ENCODE measurements at places on chromosomes 2 and 18. TPM values are rescaled to one million over a fixed set of nuclear protein-coding genes. Genes with fewer than 3 reads are reported as not detected.

Gene SLC5A7
- not detected for total RNA-seq

Gene KRTCAP3
- 0.78 TPM for total RNA-seq

DNA sequence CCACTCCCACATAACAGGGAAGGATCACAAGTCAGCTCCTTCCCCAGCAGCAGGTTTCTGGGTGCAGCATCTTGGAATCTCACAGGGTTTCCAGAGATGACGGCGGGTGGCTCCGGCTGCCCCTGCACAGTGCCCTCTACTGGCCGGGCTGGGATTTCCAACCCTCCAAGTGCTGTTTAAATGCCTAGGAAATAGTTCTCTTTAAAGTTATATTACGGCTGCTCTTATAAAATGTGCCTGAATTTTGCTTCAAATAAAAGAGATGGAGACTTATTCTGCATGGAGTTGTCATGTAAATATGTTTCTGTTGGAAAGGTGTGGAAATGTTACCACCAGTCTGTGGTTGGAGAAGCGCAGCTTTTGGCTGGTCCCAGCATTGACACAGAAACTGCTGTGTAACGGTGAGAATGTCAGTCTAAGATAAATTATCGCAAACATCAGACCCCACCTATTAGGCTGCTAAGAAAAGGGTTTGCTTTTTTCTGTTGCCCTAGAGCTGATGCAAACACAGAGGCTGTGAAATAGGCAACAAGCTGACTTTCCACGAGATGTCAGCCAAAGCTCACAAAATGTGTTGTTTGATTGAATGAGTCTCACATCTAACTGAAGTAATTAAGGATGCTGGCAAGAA is 3.3 kb upstream of the HJURP start:
- DNase-seq = no peak

- no peak for DNase-seq
Observed at GRCh38 chr18:73674125-73674865, 473.3 kb downstream of the FBXO15 start.

DNA sequence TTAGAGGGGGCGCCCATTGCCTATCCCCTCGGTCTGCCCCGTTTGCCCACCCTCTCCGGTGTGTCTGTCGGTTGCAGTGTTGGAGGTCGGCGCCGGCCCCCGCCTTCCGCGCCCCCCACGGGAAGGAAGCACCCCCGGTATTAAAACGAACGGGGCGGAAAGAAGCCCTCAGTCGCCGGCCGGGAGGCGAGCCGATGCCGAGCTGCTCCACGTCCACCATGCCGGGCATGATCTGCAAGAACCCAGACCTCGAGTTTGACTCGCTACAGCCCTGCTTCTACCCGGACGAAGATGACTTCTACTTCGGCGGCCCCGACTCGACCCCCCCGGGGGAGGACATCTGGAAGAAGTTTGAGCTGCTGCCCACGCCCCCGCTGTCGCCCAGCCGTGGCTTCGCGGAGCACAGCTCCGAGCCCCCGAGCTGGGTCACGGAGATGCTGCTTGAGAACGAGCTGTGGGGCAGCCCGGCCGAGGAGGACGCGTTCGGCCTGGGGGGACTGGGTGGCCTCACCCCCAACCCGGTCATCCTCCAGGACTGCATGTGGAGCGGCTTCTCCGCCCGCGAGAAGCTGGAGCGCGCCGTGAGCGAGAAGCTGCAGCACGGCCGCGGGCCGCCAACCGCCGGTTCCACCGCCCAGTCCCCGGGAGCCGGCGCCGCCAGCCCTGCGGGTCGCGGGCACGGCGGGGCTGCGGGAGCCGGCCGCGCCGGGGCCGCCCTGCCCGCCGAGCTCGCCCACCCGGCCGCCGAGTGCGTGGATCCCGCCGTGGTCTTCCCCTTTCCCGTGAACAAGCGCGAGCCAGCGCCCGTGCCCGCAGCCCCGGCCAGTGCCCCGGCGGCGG is 1.7 kb downstream of the MYCN start:
- no peak for DNase-seq

DNA sequence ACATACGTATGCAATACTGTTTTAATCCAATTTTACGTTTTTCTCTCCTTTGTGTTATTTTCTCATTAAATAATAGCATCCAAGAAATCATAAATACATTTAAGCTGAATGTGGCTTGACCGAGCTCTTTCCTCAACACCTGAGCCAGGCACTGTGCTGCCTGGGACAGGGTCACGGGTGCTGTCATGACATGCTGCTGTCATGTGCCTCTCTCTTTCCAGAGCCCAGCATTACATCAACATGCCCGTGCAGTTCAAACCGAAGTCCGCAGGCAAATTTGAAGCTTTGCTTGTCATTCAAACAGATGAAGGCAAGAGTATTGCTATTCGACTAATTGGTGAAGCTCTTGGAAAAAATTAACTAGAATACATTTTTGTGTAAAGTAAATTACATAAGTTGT is 94.1 kb upstream of the LDLRAD4 start:
- no peak for DNase-seq

- DNase-seq = no peak
Observed at GRCh38 chr2:204175552-204176271, 239.1 kb downstream of the ICOS start.

Gene PLGLB2
- 1.7 TPM for total RNA-seq

DNA sequence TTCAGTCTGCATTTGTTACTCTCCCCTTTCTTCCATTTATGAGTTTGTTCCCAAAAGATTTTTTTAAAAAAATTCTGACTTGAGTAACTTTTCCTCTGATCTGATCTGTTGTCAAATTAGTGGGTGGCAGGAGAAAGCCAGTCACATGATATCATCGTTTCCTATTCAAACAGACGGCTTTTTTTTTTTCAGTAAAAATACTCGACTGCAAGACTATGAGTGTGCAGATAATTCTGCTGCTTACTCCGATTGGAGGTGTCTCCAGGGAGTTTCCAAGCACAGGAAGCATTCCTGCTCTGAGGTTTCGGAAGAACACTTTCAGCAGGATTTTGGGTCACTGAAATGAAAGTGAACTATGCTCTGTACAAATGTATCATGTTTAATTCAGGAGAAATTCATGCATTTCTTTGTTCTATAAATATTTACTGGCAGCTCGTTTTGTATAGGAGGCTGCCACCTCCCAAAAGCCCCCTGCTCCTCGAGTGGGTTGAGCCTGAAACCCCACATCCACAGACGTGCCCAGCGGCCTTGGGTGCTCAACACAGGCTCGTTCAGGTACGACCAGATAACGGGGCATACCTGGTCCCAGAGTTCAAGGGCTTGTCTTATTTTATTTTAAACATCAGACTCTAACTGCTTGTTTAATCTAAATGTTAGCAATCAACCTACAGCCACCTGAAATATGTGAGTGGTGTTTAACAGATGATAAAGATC is 126.9 kb upstream of the ZNF516 start:
- DNase-seq = peak; percentile 29

DNA sequence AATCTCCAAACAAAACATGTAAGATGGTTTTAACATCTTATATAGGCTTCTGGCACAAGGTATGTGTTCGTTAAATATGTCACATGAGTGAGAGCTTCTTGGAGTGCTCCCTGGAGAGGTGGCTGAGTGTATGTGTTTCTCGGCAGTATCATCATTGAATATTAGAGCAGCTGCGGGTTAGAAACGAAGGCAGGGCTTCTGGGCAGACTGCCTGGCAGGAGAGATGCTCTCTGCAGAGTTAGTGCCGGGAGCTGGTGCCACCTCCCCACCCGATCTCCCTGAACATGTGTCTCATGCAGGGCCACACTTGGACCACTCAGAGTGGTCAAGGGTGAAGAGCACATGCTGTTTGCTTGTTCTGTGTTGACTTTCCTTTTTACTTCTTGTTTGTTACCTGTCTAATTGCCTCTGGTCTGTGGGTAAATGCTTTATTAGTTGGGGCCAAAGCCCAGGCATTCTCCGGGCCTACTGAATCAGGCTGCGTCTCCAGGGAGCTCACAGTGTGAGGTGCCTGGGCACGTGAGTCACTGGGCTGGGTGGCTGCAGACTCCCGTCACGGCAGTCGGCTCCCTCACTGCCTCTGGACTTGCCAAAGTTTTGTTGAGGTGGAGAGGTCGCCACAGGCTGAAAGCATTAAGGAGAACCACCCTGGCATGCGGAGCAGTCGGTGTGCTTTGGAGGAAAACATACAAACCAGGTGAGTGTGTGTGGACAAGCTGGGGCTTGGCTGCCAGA is 246.6 kb downstream of the FHOD3 start:
- DNase-seq = no peak

Gene MC5R
- not detected for total RNA-seq

- no peak for DNase-seq
Observed at GRCh38 chr2:177529166-177529565, 136.6 kb downstream of the AGPS start.

DNA sequence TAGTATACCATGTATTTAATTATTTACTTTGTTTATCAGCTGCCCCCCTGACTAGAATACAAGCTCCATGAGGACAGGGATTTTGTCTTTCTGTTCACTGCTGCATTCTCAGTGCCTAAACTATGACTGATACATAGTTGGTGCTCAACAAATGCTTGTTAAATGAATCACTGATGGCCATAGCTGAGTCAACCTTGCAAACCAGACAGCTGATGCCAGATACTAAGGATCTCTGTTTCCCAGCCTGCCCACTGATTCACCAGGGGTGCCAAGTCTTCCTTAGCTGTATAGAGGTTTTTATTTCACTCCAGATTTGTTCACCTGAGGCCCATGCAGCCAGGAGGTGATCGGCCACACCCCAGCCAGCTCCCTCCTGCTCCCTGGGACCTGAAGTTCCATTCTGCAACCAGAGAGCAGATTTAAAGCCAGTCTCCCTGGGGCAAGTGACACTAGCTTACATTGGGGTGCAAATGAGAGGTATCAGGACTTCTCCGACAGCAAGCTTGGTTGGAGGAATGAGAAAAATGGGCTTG is 92.2 kb downstream of the C1QL2 start:
- peak; percentile 1 for DNase-seq

DNA sequence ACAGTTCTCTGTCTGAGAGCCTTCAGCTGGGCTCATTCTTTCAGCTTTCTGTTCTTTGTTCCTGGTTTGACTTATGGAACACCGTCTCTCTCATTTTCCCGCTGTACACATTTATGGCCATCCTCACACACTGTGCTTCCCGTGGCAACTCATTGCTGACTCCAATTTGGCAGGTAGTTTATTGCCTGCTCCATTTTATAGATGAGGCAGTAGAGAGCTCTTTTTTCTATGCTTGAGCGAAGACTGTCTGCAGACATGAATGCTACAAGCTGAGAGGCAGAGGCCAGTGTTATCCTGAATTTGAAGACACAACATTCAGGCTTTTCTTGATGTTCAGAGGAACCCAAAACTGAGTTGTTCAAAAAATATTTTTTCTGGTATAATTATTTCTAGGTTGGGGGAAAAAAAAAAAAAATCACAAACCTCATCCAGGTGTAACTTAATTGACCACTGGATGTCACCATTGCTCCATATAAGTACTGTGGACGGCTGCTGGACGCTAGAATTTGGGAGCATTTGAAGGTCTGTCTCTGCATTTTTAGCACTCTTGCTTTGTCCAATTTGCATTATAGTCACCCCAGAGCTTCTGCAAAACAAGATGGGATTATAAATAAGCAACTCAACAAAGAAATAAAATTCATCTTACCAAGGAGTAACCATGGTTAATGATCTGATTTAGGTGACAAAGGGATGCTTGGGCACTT is 83.5 kb downstream of the HRH4 start:
- no peak for DNase-seq

DNA sequence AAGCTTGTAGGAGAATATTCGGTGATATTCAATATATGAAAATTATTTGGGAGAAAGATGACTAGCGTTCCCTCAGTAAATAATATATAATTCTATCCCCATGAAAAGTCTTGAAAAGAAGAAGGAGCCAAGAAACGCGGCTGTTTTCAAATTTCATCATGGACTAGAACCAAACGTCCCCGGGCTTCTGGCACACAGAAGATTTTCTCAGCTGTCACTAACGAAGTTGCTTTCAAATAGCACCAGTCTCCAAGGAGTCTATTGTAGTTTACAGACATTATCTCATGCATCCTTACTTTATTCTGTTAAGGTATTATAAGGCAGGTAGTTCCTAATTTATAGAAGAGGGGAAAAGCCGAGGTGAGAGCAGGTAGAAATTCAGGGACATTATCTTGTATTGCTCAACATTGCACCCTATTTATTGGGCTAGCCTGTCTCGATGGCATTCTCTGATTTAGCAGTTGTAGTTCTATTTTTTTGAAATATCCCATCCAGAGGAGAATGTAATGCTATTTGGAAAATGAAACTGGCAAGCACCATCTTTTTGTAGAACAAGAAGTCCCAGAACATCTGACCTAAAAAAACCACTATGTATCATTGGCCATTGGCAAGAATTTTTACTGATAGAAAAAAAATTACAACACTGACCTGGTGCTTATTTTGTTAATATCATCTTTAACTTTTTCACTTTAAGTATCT is 198.1 kb upstream of the RASGRP3 start:
- no peak for DNase-seq

GRCh38 chr2:229071292-229071976 is 199.7 kb downstream of the PID1 start:
- DNase-seq = no peak

- DNase-seq = no peak
Observed at GRCh38 chr2:73059106-73059505, 12.4 kb downstream of the SFXN5 start.

Gene SUCLG1
- total RNA-seq = 80.2 TPM

DNA sequence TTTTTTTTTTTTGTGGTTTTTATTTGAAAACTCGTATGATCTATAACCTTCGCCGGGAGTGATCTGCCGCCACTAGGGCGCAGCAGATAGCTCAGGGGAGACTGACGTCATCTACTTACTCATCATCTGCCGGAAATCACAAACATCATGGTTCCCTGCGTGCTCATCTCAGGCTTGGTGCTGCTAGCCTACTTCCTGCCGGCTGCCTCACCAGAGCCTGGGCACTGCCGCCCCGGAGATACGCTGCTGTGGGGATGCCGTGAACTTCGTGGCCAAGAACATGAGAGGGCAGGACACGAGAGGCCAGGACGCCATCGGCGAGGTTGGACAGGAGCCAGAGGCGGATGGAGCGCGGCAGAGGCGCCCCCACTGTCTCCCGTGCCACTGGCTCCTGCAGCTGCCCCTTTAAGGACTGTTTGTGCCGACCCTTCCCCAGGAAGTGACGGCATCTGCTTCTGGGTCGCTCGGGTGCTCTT is 68.8 kb downstream of the DOK6 start:
- no peak for DNase-seq

- no peak for DNase-seq
Observed at GRCh38 chr2:191789796-191790195, 57.1 kb downstream of the CAVIN2 start.

DNA sequence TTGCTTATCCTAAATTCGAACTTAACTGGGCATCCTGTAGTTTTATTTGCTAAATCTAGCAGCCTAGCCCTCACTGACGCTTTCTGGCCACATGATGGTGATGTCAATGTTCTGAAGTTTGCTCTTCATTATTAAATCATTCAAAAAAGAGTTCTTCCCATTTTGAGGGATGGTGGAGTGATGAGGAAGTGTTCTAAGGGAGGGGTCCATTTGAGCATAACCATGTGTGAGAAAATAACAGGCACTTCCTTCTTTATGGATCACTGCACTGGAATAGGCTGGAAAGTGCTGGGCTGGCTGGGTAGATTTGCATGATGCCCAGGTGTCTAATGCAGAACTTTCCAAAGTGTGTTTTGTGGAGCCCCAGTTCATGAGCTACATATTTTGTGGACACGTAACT is 74.2 kb downstream of the TNFRSF11A start:
- DNase-seq = no peak

All from HFFc6 (cell line).